ENCODE measurements at places on chromosomes 6 and 20. TPM values are rescaled to one million over a fixed set of nuclear protein-coding genes. Genes with fewer than 3 reads are reported as not detected.

DNA sequence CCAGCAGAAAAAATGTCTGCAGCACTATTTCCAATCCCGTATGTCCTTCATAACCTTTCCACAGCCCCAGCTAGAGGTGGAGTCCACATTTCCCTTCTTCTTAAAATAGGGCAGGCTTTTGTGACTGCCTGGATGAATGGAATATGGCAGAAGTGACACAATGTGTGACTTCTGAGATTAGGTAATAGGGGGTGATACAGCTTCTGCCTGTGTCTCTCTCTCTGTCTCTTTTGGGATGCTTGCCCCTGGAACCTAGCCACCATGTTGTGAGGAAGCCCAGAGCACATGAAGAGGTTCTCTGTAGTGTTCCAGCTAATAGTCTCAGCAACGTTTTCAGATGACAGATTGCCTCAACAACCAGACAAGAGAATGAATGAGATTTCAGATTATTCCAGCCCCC lies 51.4 kb downstream of the CLIC5 start:
- no peak for DNase-seq

- peak; percentile 10 for DNase-seq
Measured at GRCh38 chr6:13241364-13241763, 87.0 kb downstream of the TBC1D7 start.

GRCh38 chr6:112618849-112619248 lies 271.7 kb downstream of the RFPL4B start:
- DNase-seq, result peak; percentile 73

- DNase-seq, result no peak
Measured at GRCh38 chr20:35087791-35088190, 4.8 kb downstream of the TRPC4AP start.

CST2 gene
- total RNA-seq, result 1.2 TPM

PNLDC1 gene
- not detected for total RNA-seq

- no peak for DNase-seq
Measured at GRCh38 chr6:137191670-137192069, 18.2 kb upstream of the IL22RA2 start.

DNA sequence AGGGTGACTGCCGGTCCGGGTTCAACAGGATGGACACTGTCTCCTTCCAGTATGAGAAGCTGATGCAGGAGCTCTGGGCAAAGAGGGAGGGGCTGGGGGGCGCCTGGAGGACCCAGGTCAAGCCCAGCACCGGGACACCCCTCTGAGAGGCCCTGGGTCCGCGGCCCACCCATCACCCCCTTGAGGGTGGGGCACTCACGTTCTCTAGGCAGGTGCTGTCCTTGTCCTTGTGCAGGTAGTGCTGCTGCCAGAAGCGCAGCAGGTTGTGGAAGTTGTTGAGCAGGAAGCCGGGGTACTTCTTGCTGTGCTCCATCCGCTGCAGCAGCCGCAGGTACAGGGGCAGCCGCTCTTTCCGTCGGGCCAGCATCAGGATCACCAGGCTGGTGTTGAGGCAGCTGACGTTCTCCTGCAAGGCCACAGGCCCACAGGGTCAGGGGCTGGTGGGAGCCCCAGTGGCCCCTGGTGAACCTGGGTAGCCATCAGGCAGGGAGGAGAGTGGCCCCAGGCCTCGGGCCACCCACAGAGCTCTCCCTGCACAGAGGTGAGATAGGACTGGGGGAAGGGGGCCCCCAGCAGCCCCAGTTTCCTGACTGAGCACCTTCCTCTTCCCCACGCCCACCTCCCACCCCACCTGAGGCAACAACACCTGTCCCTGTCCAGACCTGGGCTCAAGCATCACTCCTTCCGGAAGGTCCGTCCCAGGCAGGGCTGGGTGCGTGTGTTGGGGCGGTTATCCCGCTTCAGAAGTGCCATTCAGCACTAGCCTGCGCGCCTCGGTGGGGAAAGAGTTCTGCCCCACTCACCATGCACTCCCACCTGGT lies 47.8 kb downstream of the MYH7B start:
- peak; percentile 48 for DNase-seq

DNA sequence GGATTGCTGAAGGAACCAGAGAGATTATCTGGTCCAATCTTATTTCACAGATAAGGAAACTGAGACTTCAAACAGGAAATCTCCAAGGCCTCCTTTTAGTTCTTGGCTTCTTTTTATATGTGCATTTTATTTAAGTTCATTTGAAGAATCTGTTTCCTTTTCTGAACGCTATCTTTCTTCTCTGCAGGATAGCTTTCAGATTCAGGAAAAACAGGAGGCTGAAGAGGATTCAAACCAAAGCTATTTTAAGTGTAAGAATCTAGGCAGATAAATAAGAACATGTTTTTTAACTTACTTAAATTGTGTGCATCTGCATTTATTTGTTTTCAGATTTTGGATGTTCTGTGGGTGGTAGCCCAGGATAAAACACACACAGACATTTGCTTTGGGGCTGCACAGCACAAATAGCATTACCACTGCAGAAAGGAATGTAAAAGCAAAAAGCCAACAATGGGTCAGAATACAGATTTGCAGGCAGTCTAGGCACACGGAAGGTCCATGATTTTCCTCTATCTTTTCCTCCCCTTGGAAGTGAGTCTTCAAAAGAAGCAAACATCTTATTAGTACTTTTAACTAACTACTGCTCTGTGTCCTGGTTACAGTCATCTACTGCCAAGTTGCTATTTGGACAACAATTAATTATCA lies 188.8 kb upstream of the TBX18 start:
- no peak for DNase-seq

DNA sequence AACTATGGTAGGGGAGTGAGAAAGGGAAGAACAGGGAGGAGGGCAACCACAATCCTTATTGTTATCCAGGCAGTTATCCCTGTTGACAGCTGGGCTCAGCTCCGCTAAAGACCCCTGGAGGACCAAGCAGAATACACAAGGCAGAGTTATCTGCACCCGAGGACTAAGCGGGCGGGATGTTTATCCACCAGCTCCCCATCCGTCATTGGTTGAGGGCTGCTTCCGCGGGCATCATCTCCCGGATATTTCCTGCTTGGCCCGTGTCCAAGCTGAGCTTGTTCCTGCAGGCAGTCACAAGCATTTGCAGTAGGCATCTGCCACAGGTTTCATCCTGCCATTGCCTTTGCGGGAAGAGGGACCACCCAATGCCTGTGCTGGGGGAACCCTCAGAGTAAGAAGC lies 102.1 kb downstream of the DLGAP4 start:
- peak; percentile 57 for DNase-seq

DNA sequence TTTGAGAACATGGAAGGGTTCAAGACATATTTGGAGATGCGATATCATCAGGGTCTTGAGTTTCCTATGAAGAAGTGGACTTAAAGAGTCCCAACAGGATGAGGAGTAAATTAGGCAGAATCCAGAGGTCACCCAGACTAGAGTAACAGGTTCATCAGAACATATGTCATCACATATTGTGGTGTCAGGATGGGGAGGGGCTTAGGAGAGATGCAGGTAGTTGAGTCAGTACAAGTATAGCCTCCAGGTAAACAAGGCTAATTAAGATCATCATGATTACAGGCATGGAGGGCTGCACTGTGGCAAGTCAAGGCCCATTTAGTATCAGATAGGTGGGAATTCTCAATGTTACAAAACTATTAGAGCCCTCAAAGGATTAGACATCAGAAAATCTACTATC lies 90.1 kb upstream of the PAK5 start:
- no peak for DNase-seq

- DNase-seq, result no peak
Measured at GRCh38 chr6:7328243-7328642, 15.2 kb upstream of the SSR1 start.

BIRC7 gene
- total RNA-seq, result not detected

- no peak for DNase-seq
Measured at GRCh38 chr6:111794727-111795452, 78.4 kb downstream of the FYN start.

GRCh38 chr20:25525867-25526266 lies 59.5 kb downstream of the NINL start:
- DNase-seq, result no peak

All from endodermal cell (in vitro differentiated cells).